COLO829 (cell line): ENCODE measurements at places on chromosomes 2 and 18.

- peak; percentile 30 for DNase-seq
Observed at GRCh38 chr18:6781796-6782195, 52.3 kb downstream of the ARHGAP28 start.

- DNase-seq: peak; percentile 79
Observed at GRCh38 chr2:70340761-70341476, 39.1 kb upstream of the FAM136A start.

- no peak for DNase-seq
Observed at GRCh38 chr2:85319796-85320195, 8.0 kb downstream of the TGOLN2 start.

- no peak for DNase-seq
Observed at GRCh38 chr2:239548451-239548871, 147.6 kb upstream of the HDAC4 start.

DNA sequence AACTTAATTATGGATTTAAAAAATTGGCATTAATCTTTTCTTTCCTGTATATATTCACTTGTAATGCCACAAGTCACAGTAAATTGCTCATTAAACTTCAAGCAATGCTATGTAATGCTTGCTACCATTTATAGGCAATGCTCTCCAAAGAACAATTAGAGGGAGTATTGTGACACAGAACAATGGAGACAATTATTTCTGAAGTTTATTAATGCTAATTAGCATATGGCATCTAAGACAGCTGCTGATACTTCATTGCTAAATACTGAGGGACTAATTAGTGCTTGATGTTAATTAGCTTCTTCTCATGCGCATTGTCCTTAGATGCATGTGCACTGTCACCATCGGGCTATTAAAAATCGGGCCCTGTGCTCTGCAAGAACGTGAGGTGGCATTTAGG, 1012.8 kb downstream of the SOCS6 start:
- DNase-seq: no peak
